ENCODE measurements at places on chromosomes 1 and 21. TPM values are rescaled to one million over a fixed set of nuclear protein-coding genes. Genes with fewer than 3 reads are reported as not detected.

DNA sequence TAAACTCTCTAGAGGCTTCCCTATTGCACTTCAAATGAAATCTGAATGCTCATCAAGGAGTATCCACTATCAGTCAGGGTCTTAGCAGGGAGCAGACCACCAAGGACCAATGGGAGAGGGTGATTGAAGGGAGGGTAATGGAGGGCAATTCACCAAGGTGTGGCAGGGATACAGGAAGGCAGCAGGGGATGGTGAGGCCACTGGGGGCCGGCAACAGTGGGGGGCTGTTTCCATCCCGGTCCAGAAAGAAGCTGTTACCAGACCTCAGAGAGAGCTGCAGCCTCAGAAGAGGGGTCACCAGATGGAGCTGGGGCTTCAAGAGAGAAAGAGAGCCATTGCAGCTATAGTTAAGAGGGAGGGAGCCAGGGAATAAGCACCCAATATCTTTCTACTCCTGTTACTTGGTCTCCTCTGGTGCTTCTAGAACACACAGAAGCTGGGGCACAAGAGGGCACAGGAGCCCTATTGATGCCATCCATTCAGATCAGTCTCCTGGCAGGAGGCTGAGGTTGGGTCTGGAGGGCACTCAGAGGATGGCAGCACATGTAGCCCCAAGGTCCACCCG, 417.6 kb downstream of the PTPRU start:
- DNase-seq: no peak

Gene PROK1
- total RNA-seq: not detected

Gene HLX
- 12.9 TPM for total RNA-seq

Gene MOB3C
- total RNA-seq: 13.8 TPM

GRCh38 chr1:36482724-36483388, at the start of gene CSF3R:
CSF3R (minus strand) TSS chr1:36482913; CDS start chr1:36479496, 3,417 bp downstream.
- no peak for DNase-seq

Gene AK5
- total RNA-seq: 0.08 TPM

Gene ITLN2
- 1.2 TPM for total RNA-seq

DNA sequence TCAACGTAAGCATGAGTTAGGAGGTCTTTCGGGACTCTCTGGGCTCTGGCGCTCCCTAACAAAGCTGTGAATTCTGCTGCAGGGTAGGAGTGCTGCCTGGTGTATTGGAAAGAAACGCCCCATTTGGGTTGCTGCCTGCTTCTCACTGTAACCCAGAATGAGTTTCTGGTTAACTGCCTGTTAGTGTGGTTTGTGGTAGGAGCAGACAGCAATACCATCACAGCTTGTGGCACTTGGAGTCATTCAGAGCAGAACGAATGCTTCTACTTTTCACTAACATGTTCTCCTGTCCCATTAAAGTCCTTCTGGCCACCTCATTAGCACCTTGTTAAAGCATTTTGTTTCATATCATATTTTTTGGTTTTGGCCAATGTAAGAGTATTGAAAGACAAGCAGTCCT, 18.1 kb downstream of the MAP3K7CL start:
- DNase-seq: no peak

GRCh38 chr1:238552271-238552670, 661.5 kb upstream of the ZP4 start:
- DNase-seq: no peak

DNA sequence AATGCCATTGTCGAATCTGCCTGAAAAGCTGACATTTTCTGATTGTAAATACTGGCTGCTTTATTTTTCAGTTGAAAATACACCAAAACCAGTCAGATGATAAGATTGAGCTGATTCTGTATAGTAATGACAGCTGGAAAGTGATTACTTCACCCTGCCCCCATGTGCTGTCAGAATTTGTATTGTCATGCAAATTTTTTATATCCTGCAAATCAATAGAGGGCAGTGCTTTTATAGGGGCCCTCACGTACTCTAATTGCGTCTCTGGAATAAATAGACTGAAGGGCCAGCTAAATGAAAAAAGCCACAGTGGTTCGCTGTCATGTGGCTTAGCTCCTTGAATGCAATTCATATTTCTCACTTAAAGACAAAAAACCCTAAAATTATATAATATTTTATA, 208.6 kb downstream of the LHX8 start:
- no peak for DNase-seq

DNA sequence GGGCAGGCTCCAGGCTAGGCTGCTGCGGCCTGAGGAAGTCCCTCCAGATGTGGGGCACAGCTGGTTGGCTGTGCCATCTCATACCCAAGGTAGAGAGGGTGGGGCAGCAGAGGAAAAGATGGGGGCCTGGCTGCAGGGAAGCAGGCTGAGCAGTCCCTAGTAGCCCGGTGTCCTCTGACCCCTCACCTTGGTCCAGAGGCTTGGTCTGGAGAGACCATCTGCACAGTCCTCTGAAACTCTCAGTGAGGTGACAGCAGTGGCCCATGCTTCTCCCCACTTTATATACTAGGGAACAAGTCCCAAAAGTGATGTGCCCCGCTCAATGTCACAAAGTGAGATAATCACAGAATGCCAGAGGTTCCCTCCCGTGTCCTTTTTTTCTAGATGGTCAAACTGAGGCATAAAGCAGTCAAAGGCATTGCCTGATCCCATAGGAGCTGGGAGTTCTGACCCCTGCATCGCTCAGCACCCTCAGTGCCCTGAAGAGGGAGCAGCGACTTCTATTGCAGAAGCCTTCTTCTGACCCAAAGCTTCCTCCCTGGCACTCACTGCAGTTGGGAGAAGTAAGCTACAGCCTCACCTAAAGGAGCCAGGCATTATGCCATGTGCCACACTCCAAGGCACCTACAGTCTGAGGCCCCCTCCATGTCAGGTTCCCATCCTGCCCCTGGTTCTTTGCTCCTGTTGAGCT, 45.5 kb downstream of the TRABD2B start:
- DNase-seq: peak; percentile 68

Gene L1TD1
- not detected for total RNA-seq

DNA sequence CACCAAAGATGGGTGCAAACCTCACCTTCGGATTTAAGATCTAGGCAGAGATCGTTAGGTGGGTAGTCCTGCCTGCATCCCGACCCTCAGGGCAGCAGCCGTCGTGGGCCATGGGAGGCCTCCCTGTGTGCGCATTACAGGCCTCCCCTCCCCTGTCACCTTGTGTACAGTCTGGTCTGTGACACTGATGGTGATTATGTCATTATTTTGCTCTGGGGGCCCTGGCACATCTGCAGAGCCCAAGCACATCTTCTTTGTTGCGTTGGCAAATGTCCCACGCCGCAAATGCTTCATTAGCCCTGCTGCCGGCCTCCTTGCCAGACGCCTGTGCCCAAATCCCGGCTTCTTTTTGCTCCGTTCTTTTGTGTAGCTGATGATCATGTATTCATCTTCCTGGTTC, 31.7 kb downstream of the PROX1 start:
- DNase-seq: no peak

DNA sequence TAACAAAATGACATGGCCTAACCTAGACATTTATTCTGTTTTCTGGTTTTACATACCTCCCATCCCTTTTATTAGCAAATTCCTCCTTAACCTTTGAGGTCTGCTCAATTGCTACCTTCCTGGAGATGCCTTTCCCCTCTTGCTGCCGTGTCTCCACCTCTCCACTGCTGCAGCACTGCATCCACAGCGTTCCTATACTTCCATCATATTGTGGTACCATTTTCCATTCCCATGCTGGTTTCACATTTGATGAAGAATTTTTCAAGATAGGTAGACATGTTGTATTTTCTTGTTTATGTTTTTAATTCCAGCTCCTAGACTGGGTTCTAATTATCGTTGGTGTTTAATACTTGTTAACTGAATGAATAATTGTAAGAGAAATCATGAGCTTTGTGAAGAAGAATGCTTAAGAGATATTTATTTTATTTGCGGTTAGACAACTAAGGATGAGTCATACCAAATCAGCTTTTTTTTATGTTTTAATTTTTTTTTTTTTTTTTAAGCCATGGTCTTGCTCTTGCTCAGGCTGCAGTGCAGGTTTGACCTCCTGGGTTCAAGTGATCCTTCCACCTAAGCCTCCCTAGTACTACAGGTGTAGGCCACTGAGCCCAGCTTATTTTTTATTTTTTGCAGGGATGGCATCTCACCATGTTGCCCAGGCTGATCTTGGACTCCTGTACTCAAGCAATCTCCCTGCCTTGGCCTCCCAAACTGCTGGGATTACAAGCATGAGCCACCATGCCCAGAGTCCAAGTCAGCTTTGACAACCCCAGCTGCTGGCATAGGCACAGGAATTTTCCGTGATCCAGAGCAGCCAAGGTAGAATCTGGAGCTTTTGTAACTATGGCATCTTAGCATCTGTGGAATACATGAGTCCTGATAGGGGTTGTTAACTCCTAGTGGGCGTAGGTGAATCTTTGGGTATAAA, 44.0 kb downstream of the ATP6V1G3 start:
- DNase-seq: no peak

DNA sequence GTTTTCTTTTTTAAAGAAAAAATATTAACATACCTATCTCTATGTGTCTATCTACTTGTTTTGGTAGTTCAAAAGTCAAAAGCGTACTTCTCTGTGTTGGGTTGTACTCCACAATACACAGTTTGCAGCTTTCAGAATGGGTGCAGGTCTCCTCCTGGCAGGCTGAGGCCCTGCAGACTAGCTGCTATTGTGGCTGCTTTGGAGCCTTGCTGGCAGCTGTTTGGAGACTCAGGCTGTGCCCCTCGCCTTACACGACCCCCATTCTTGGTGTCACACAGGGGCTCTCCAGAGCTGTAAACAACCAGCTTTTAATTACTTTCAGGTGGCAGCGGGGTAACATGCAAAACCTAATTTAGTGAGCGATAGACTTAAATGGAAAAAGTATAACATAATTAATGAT, 160.4 kb downstream of the DSCAM start:
- DNase-seq: no peak

Gene C1orf141
- total RNA-seq: not detected

GRCh38 chr1:231397886-231398671, 24.0 kb downstream of the EGLN1 start:
- DNase-seq: no peak

Gene RXRG
- not detected for total RNA-seq

GRCh38 chr1:199733125-199733524, 294.4 kb upstream of the NR5A2 start:
- DNase-seq: no peak

Gene PLA2G2A
- 13.6 TPM for total RNA-seq

Gene UMODL1
- total RNA-seq: 0.23 TPM

Gene CR1
- total RNA-seq: 0.51 TPM
